Activated CD4-positive, CD25-positive, alpha-beta regulatory T cell treated with anti-CD3 and anti-CD28 coated beads, Interleukin-2, amount 50 U/mL, for 72 hours (primary cell): ENCODE measurements at places on chromosomes 7 and 10.

DNA sequence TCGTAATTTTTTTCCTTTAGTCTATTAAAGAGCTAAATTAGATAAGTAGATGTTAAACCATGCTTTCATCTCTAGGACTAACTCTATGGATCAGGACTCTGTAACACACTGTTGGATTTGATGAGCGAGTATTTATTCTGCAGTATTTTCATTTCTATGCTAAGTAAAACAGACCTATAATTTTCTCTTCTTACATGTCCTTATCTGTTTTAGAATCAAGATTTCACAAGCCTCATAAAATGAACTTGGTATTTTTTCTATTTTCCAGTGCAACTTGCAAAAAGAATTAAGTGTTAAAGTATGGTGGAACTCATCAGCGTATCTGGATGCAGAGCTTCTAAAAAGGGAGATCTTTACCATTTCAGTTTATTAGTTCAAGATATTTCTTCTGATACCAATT is 2.4 kb downstream of the CACUL1 start:
- no peak for DNase-seq

GRCh38 chr10:77139252-77140160 is 498.1 kb downstream of the KCNMA1 start:
- DNase-seq: no peak

DNA sequence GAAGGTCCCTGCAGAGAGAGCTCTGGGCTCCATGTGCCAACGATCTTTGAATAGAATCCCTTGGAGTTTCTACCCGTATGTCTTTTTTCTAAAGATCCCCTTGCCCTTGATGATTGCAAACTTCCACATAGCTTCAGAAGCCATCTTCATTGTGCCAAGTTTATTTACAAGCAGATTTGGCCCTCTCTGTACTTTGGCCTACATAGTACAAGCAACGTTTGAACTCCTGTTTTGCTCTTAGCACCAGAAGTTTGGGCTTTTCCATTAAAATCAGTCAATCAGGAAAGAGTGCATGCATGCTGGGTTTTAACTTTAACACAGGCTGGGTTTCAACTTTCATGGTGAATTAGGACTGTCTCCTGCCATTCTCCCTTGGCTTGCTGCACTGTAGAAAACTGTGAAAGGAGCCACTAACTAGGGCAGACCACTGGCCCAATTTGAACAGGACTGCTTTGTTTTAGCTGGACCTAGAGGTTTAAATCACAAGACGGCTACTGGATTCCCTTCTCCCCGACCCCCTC is 557.6 kb upstream of the GALNT17 start:
- no peak for DNase-seq

DNA sequence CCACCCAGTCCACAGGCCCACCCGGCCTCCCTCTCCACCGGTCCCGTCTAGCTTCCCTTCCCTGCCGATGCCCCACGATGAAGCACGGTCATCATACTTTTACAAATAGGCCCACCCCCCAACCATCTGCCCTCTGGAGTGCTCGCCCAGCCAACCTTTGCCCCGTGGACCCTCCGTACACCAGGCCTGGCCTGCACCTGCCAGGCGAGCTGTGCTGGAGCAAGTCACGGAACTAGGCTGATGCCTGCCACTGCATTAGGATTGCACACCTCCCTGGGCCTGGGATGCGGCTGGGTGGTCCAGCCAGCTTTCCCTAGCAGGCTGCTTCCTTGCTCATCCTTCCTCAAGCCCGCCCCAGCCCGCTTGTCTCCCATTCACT is 44.7 kb downstream of the PPIF start:
- peak; percentile 6 for DNase-seq

DNA sequence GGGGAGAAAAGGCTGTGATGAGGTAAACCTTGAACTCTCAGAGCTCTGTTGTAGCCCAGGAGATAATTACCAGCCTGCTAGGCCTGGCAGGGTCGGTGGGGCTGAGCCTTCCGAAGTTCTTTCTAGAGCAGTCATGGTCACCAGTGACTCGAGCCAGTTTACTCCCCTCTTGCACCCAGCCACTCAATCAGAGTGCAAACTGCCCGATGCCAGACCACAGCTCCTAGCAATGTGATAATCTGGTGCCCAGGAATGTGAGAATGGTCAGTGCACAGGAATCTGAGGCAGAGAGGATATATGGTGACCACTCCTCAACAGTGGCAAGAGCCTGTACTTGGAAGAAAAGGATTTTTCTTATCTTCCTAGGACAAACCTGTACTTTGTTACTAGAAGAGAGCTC is 46.4 kb upstream of the KMT2E start:
- DNase-seq: no peak

GRCh38 chr10:83925133-83925532 is 214.2 kb upstream of the GHITM start:
- no peak for DNase-seq

DNA sequence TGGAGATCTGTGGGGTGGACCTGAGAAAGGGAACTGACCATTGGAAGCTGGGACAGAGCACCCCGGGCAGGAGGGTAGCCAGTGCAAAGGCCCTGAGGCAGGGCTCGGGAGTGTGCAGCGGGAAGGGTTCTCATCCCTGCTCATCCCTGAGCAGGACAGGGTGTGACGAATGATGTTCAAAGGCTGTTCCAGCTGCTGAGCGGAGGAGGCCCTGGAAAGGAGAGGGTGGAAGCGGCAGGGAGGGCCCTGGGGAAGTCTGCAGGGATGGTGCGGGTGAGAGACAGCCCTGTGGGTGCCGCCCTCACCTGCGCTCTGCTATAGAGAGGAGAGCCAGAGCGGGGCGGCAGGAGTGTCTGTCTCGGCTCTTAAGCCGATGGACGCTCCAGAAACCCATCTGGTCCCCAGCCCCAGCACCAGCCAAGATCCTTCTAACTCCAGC is 43.7 kb downstream of the PRKAG2 start:
- no peak for DNase-seq

- DNase-seq: no peak
Observed at GRCh38 chr10:51468424-51468823, 231.0 kb downstream of the CSTF2T start.

DNA sequence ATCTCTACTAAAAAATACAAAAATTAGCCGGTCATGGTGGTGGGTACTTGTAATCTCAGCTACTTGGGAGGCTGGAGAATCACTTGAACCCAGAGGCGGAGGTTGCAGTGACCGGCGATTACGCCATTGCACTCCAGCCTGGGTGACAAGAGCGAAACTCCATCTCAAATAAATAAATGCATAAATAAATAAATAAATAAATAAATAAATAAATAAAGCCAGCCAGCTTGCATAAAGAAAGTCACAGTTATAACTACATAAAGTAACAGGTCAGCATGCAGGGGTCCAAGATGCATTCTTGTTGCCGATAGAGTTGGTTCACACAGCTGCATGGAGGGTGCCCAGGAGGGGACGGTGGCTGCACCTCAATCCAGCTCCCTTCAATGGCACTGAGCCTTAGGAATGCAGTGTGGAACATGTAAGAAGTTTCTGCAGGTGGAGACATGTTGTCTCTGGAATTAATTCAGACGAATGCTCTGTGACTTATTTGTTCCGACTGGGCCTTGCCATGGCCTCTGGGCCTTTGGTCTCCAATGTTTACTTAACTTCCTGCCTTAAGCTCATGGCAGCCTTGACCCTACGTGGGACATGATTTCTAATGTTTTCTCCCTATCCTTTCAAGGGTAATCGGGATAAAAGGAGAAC is 159.6 kb upstream of the PRKCQ start:
- DNase-seq: no peak

DNA sequence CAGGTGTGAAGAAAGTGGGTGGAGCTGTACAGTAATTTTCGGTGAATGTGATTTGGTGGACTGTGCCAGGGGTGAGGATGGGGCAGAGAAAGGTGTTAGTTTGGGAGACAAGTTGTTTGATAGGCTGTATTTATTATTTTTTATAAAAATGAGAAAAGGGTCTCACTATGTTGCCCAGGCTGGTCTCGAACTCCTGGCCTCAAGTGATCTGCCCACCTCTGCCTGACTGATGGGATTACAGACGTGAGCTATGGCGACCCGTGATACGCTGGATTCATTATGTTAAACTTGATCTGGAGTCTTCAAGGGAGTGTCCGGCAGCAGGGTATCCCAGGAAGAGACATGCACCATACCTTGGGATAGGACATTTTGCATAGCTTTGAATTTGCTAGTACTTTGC is 1.3 kb downstream of the KAT6B start:
- no peak for DNase-seq

GRCh38 chr10:77381750-77382149 is 255.9 kb downstream of the KCNMA1 start:
- no peak for DNase-seq

DNA sequence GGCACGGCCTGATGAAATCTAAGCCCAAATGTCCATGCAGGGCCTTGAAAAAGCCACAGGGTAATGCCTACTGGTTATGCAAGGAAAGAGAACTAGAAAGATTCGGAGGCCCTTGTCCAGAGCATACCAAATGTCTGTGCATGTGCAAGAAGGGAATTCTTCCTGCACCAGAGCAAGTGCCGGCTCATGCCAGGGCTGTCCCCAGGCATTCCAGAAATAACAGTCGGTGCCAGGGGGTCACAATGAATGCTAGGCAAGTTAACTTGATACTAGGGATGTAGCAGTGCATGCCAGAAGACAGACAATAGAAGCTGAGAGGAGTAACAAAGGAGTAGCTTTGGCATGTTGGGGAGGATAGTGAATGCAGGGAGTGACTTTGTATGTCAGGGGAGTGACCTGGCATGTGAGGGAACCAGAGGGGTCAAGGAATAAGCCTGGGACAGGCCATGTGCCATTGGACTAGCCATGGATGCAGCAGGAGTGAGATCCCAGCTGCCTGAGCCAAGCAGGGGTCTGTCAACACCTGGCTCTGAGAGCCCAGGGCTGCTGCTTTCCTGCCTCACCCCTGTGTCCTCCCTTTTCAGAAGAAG is 119.5 kb upstream of the UNC5B start:
- peak; percentile 8 for DNase-seq

- DNase-seq: no peak
Observed at GRCh38 chr7:36747280-36748016, 23.2 kb upstream of the AOAH start.

DNA sequence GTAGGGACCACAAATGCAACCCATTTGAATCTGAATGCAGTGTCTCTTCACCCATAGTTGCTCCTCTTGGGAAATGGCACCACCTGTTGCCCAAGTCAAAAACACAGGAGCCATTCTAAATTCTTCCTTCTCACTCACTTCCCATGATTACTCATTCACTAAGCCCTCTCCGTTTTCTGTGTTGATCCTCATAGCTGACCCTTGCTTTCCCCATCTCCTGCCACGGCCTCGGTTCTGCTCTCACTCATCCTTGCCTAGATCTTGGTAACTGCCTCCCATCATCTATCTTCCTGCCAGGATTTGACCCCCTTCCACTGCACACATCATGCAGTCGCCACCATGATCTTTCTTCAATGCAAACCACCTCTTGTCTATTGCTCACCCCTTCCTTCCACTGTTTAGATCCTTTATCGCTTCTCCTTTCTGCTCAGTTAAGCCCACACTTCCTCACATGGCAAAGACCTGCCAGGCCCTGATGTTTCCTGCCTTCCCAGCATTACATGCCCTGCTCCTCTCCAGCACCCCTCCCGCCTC is 19.0 kb upstream of the CPN1 start:
- no peak for DNase-seq

DNA sequence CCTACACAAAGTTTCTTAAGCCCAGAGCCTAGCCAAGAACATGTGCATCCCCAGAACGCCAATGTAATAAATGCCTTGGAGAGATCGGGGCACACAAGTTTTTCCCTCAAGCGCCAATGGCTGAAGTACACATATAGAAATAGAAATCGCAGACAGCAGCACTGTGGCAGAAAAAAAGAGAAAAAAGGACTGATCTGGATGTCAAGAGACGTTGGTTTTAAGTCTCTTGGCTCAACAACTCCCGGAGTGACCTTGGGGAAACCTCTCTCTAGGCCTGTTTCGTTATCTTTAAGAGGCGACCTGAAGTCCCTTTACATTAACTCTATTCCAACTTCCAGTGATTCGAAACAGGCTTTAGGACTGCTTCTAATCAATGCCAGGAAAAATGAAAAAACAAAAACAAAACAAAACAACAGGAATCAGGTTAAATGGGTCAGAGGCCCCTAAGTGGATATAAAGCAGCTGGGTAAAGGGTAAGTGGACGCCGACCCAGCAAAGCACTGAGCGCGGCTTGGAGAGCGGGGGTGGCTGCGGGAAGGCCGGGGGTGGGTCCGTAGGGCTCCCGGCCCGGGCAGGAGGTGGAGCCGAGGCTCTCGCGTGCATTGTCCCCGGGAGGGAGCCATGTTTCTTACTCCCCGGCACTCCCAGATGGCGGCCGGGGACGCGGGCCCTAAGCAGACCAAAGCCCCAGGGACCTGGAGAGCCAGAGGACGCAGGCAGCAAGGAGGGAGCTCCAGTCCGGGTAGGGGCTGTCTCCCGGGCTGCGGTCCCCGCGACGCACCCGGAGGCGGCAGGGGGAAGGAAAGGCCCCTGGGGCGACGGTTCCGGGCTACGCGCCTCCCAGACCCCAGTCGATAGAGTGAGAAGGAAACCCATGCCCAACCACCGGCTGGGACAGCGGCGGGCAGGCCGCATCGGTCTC is 757 bp downstream of the EIF3A start:
- DNase-seq: peak; percentile 72

GRCh38 chr10:13231808-13232207 is 2.4 kb downstream of the UCMA start:
- no peak for DNase-seq

DNA sequence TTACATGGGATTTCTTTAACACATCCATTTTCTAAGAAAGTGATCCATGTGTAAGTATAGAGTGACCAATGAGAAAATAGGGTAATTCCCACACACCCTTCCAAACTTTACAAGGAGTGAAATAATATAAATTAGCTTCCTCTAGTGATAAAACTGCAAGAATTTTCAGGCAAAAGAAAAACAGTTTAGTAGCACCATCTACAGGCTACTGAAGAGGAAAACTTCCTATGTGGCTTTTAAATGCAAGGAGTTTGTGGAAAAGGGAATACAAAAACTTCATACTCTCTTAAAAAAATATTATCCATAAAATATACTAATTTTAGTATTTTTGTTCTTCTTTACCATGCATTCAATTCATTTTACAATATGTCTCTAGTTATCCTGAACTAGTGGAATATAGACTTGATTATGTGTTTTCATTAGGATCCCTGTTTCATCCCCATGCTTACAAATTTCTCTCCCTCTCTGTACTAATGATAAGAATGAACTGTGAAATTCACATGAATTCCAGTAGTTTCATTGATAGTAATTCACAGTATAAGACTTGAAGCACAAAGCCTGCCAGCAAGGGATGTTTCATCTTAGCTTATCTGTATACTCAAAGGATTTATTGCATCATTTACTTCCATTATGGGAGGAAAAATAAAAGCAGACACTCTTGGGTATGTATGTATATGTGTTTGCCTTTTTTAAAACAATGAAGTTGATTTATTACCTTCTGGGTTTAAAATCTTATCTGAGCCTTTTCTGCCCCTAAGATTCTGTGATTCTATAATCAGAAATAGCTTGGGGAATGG is 442.9 kb downstream of the AUTS2 start:
- DNase-seq: no peak

GRCh38 chr7:134662166-134662870 is 15.7 kb downstream of the BPGM start:
- no peak for DNase-seq

DNA sequence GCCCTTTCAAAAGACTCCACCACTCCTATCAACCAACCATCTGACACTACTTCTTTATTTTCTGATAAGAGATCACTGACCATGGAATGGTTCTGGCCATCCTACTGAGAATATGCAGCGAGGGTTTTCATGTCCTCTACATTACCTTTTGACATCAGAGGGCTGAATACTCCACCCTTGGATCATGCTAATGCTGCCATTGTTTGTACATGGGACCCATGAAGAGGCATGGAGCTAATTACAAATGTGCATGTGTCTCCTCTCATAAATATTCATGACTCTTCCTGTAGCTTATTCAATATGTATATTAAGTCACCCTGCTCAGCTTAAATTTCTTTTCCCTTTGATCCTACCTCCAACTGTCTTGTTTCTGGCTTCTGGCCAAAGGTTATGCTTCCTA is 1065.8 kb upstream of the GHITM start:
- no peak for DNase-seq
